ENCODE measurements at places on chromosomes 3 and 15.

DNA sequence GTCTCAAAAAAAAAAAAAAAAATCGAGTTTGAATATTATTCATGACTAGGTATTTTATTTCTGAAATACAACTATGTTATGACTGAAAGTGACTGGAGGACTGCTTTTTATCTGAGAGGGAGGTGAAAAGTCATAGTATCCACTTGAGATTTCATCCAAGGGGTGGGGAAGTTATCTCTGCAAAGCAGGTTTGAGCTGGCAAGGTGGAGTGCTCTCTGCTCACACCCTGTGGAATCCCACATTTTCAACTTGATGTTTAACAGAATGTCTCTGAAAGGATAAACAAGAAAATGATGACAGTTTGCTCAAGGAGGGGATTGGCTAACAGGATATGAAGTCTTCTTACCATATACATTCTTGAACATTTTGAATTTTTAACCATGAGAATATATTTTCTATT is 27.3 kb upstream of the SEC62 start:
- DNase-seq: no peak

DNA sequence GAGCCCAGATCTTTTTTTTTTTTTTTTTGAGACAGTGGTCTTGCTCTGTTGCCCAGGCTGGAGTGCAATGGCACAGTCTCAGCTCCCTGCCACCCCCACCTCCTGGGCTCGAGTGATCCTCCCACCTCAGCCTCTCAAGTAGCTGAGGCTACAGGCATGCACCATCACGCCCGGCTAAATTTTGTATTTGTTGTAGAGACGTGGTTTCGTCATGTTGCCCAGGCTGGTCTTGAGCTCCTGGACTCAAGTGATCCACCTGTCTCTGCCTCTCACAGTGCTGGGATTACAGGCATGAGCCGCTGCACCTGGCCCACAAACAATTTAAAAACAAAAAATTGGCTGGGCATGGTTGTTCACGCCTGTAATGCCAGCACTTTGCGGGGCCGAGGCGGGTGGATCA is 22.6 kb upstream of the SLC6A6 start:
- DNase-seq: no peak

DNA sequence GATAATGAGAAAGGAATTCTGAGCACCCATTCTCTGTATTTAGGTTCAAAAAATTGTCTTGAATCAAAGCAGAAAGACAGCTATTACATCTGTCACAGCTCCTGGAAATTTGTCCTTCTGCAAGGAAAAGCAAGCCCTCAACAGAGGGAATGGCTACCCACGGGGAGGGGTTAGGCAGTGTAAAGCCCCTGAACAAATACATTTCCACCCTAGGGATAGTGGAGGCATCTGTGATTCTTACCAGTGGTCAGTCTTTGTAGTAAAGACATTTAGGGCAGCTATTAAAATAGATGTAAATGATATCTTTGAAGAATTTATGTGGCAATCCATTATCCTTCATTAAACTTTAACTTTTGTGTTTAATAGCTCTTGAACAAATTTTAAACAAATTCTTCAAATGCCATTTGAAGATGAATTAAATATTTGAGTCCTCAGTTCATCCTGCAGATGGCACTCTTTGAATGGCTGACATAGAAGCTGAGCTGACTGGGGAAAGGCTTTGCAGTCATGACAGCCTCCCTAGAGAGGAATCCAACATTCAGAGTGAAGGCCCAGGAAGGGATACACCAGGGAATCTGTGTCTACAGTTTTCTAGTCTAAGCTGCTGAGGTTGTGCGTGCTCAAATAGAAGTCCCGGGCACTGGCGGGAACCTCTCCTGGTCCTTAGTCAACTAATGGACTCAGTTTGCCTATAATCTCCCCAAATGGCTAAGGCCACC is 359.7 kb upstream of the ROPN1 start:
- DNase-seq: peak; percentile 74

DNA sequence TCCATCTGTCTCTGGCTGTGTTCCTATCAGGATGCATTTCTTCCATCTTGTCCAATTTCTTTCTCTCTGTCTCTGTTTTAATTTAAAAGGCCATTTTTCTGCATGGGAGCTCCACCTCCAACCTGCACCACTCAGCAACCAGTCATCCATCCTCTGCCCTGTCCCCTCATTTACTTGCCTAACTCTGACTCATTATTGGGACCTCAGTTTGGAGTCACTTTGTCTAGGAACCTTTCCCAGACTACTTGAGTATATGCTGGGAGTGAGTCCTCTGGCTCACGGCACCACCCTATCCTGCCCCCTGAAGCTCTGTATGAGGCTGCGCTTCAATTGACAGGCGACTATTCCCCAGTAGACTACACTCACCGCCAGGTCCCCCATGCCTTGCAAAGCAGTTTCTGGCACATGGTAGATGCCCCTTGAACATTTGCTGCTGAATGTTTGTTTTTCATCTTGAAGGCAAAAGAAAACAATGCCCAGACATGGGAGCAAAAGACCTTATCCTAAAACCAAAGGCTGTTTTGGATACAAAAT is 513.3 kb upstream of the CFAP20DC start:
- no peak for DNase-seq

- DNase-seq: no peak
Observed at GRCh38 chr3:31668242-31668641, 135.5 kb downstream of the STT3B start.

DNA sequence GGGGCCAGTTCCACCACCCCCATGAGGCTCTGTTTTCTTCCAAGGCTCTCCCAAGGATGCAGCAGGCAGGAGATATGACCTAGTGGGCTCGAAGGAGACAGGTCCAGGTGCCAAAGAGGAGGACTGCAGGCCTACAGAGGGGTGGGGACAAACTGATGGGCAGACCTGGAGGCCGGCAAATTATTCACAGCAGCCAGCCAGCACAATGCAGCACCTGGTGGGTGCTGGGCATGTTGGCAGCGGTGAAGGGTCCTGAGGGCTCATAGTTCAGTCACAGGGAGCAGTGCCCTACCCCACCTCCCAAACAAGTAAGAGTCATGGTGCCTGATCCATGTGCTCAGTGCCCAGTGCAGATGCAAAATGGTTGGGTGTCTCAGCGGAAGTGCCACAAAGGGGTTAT is 171.7 kb downstream of the ABHD5 start:
- no peak for DNase-seq

DNA sequence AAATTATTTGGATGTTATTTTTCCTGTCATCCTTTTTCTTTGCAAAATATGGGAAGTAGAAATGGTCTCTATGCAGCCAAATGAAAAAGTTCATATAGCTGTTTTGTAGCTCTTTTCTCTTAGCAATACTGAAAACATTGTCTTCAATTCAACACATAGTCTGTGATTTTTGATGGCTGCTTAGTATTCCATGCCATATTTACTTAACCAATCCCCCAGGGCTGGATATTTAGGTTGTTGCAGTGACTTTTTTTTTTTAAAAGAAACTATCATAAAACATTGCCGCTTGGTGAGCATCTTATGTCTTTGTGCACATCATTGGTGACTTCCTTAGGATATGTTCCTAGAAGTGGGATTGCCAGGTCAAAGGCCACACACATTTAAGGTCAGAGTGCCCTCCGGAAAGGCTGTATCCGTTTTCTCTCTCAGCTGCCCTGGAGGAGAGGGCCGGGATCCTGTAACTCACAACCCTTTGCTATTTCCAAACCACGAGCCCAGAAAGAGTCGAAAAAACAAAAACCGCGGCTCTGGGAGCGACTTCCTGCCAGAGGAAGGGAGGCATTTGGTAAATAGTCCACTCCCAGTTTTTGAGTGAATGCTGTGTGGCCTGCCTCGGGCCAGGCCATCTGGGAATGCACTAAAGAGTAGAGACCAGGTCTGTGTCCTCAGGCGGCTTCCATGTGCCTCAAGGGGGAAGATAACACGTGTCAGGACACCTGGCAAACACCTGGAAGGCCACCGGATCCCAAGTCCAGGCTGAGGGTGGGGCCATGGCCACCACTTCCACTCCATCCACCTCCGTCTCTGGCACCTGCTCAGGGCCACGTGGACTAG is 41.9 kb downstream of the SMAD6 start:
- DNase-seq: no peak

GRCh38 chr3:144105542-144105941 is 133.9 kb downstream of the DIPK2A start:
- DNase-seq: no peak

GRCh38 chr3:141487521-141488252 is 860 bp downstream of the RASA2 start:
- peak; percentile 37 for DNase-seq

DNA sequence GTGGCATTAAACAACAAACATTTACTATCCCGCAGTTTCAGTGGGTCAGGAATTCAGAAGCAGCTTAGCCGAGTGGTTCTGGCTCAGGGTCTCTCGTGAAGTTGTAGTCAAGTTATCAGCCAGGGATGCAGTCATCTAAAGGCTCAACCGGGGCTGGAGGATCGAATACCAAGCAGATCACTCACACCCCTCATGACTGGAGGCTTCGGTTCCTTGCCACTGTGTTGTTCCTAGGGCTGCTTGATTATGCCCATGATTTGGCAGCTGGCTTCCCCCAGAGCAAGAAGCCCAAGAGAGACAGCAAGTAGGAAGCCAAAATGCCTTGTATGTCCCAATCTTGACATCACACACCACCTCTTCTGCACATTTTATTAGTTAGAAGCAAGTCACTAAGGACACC is 33.9 kb upstream of the CDCP1 start:
- no peak for DNase-seq

DNA sequence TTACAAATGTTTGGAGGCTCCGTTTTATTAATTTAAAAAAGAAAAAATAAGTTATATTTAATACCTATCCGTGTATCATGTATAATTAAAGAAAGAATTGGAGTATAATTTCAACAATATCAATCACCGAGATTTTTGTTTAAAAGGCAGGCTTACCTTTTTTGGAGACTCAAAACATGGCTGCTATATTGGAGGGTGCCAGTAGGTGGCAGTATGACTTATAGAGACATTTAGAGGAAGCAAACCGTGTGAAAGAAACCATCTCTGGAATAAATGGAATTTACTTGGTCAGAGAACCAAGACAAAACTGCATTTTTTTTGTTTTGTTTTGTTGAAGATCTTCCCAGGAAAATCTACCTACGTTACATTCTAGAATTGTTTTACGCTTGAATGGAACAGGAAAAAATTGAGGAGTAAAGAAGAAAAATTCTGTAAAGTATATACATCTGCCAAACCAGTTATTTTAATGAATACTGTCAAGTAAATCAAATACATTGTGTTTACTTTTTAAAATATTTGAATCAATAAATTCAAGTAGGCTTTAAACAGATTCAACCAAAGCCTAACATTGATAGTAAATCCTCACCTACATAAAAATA is 802.6 kb upstream of the ALCAM start:
- no peak for DNase-seq

GRCh38 chr3:106399761-106400160 is 530.9 kb upstream of the CBLB start:
- DNase-seq: no peak

- DNase-seq: peak; percentile 48
Observed at GRCh38 chr3:186097663-186098451, 11.0 kb downstream of the ETV5 start.

- no peak for DNase-seq
Observed at GRCh38 chr3:55061720-55062034, 133.8 kb upstream of the LRTM1 start.

DNA sequence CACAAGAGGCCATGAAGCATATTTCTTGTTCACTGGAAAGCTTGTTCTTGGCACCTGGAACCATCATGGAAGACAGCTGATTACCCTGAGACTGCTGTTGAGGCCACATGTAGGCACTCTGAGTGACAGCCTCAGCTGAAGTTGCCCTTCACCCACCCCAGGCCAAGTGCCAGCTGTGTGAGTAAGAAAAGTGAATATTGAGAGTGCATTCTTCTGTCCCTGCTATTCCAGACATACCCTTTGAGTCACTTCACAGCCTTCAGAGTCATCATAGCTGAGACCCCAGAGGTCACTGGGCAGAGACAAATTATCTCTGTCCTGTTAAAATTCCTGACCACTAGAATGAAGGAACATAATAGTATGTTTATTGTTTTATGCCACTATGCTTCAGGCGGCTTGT is 79.6 kb downstream of the NFKBIZ start:
- DNase-seq: peak; percentile 73

DNA sequence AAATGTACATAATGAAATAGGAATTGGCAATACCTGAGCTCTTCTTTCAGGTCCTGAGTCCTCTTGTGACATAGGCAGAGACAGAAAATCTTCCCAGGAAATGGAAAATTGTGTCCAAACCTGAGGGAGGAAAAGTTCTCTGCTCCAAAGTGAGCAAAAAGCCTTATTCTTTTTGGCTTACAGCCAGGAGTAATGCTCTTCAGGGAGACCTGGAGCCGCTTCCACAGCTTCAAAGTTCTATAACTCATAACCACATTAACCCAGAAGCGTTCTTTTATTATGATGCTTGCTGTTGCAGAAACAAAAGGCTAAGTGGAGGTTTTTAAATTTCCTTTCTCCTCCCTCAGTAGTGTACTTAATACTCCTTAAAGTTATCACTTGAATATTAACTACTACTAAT is 633 bp downstream of the IGSF10 start:
- DNase-seq: no peak

GRCh38 chr3:47283591-47284364 is 1.0 kb downstream of the KLHL18 start:
- no peak for DNase-seq

- DNase-seq: no peak
Observed at GRCh38 chr15:51046799-51047449, 47.8 kb downstream of the TNFAIP8L3 start.

- DNase-seq: no peak
Observed at GRCh38 chr3:12148183-12148940, 10.3 kb downstream of the TIMP4 start.

DNA sequence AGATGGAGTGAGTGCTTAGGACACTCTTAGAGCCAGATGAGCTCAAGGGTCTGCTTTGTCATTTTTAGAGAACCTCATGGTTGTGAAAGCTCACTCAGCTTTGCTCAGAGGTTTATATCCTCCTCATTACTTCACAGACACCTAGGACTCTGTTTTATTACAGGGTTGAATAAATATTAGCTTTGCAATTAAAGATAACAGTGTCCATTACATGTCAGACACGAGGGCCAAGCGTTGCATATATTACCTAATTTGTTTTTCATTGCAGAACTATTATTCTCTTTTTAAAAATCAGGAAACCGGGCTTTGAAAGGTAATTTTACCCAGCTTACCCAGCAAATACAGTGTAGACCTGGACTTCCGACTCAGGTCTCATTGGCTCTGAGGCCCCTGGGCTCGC is 16.1 kb downstream of the MAP6D1 start:
- DNase-seq: no peak

DNA sequence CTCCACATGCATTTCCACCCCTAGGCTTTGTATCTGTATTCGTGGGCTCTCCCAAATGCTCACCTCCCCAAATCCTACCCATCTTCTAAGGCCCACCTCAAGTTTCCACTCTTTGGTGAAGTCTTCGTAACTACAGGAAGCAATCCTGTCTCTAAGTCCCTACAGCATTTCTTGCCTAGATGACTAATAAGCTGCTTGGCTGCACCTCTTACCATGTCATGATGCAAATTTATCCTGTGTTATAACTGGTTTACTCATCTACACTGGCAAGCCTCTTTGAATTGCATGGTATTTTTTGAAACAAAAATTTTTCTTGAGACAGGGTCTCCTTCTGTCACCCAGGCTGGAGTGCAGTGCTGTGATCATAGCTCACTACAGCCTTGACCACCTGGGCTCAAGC is 73.3 kb downstream of the SETMAR start:
- DNase-seq: no peak

Data from HTR-8/SVneo (cell line).